Activated naive CD8-positive, alpha-beta T cell treated with anti-CD3 and anti-CD28 coated beads for 36 hours (primary cell): ENCODE measurements at places on chromosomes 2 and 18. TPM values are rescaled to one million over a fixed set of nuclear protein-coding genes. Genes with fewer than 3 reads are reported as not detected.

DNA sequence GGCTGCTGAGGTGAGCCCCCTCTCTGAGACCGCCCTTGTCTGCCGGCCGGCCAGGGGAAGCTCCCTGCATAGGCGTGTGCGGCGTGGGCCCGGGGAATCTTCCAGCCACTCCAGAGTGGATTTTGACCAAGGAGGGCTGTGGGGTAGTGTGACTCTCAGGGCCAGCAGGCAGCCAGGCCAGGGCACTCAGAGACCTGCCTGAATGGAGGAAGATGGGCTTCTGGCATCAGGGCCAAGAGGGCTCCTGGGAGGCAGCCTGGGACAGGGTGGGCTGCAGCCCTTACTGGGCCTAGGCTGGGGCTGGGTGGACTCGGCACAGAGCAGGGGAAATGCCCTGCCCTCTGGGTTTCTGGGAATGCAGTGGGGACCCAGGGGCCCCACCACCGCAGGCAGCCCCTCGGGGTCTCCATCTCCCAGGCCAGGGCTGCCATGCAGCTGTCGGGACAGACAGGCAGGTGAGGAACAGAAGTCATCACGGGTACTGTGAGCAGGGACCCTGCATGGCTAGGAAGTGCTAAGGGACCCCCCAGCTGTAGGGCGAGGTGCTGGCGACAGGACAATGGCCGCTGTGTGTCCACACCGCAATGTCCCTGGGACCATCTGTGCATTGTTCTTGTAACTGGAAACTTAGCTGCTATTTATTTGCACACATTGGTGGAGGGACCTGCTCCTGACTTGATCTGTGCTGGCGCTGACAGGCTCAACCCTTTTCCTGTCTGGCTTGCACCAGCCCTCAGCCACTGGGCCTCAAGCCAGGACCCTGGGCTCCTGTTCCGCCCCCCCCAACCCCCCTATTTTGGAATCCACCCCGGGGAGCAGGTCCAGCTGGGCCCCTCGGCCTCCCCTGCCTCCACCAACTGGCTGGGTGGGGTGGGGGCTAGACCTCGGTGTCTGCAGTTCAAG, 4.1 kb downstream of the PDCD1 start:
- DNase-seq: no peak

- DNase-seq: peak; percentile 69
Measured at GRCh38 chr2:19868701-19869580, 32.8 kb downstream of the TTC32 start.

DNA sequence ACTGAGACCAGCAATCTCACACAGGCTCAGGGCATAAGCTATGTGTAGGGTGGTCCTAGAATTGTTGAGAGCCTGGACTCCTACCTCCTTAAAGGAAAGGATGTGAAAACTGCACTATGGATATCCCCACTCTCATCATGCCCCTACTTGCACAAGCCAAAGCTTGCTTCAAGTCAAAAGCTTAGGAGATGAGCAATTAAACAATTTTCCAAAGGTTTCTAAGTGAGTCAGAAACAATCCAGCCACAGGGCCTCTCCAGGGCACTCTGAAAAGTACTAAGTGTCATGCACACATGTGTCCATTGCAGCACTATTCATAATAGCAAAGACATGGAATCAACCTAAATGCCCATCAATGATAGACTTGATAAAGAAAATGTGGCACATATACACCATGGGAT, 215.4 kb downstream of the AFF3 start:
- DNase-seq: no peak

ABCB11 gene
- not detected for total RNA-seq

GRCh38 chr2:189709501-189710221, 35.2 kb downstream of the ANKAR start:
- no peak for DNase-seq

DNA sequence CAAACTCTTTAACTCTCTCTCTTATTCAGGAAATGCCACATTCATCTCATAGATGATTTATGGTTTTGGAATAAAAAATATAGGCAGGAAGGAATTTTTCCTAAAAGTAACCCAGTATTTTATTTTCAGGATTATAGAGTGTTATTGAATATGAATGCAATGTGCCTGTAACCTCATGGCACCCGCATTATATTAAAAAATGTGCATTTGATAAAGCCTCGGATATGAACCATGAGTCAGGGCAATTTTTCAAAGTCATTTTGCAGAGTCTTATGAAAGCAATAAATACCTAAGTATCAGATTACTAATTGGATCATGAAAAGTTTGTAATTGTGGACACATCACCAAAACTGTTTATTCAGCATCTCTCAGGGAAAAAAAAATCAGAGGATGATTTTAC, 573.8 kb downstream of the TSN start:
- no peak for DNase-seq
